Left renal cortex interstitium (tissue), 4 donors: ENCODE measurements at places on chromosomes 16 and 17.

DNA sequence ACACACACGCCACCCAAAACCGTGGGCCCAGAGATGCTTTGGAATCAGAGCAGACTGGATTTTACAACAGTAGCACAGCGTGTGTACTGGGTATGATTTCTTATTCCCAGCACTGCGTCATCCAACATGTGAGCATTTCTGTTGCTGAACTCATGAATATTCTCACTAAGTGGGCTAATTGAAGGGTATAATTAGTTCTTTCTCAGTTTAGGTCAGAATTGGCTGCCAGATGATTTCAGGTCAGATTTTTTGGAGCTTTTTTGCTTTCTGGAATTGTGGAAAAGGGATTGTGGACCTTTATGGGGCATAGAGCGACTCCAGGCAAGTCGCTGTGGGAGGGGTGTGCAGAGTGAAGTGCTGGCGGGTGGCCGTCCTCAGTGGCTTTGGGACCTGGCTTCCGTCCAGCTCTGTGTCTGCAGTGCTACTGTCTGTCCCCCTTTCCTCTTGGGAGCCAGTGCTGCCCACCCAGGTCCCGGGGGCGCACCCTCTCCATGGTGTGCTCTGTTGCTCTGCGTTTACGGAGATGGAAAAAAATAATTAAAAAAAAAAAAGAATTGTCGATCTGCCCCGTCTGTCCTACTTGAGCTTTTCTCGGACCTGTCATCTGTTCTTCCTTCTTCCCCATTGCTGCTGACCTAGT is 25.0 kb downstream of the FOXK2 start:
- DNase-seq, result no peak

GRCh38 chr17:58285422-58285810 is 4.7 kb upstream of the MPO start:
- no peak for DNase-seq

- no peak for DNase-seq
Measured at GRCh38 chr16:65455761-65456160, 333.9 kb upstream of the CDH11 start.

DNA sequence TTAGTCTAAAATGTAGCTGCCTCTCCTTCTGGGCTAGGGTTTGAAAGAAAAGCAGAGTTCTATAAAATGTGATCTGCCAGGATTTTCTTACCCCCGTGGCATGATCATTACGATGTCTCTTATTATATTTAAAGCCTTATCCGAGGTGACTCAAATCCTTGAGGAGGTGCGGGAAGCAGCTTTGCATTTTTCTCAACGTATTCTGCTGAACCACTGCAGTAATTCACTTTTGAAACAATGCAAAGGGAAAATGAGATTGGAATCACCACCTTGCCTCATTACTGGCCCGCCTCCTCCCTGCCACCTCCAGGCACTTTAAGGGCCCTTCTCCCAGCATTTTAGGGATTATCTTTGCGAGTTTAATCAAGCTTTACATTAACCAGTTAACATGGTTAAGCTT is 9.7 kb upstream of the NOG start:
- DNase-seq, result no peak

- no peak for DNase-seq
Measured at GRCh38 chr17:56639517-56639916, 46.0 kb downstream of the NOG start.

GRCh38 chr17:70187383-70187782 is 18.1 kb downstream of the KCNJ2 start:
- DNase-seq, result no peak

DNA sequence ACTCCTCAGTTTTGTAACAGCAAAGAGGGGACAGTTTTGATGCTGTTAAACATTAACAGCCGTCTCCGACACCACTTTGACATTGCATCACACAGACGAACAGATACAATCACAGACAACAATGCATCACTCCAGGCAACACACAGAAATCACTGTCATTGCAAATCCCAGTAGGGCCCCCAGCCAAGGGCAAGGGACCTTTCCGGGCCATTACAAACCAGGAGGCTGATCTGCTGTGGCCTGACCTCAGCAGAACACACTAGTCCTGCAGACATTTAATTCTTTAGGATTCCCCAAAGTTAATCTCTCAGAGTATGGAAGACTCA is 136.2 kb upstream of the RCVRN start:
- DNase-seq, result no peak

DNA sequence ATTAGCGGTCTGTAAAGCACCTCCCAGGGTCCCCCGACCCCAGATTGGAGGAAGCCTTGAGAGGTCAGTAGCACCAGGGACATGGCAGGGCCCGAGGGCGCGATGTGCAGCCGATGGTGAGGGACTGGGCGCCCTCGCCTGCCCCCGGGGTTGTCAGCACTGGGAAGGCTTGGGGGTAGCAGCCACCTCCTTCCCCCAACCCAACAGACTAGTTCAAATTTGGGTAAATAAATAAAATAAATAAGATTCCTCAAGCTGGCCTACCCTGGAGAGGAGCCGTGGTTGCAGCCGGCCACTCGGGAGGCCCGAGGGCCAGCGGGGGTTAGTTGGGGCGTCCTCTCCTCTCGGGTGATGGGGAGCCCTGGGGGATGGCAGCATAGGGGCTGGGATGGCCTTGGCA is 1.5 kb downstream of the C16orf92 start:
- DNase-seq, result no peak

DNA sequence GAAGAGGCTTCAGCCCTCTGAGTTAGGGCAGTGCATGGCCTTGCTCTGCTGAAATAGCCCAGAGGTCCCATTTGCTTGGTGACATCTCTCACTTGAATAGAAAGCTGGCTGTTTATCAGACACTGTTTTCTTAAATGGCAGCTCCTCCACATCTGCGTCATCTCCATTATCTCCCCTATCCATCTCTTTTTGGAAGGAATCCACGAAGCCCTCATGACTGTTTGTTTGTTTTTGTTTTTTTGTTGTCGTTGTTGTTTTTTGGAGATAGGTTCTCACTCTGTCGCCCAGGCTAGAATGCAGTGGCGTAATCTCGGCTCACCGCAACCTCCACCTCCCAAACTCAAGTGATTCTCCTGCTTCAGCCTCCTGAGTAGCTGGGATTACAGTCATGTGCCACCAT is 16.6 kb downstream of the NAA60 start:
- DNase-seq, result no peak

DNA sequence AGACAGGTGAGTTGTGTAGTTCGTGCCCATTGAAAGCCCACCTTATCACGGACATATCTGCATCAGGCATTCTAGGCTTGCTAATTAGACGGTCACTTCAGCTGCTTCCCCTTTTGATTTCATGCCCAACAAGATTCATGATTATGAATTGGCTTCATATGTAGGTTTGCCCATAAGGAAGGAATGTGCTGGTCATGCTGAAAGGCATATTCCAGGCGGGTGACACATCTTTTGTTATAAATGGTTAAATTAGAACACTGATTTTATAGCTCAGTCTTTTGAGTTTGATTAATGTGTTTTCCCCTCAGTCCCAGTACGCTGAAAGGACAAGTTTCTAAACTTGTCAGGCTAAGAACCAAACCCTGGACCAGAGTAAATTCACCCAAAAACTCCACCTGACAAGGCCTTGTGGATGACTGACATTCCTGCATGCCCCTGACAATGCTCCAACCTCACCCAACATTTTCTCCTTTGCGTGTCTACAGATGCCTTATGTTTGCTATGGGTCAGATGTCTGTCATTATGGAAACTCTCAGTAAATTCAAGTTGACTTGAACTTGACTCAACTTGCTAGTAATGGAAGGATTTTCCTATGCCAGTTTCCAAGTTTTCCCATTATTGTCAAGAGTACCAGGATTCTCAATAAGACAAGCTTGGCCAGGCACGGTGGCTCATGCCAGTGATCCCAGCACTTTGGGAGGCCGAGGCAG is 421.9 kb downstream of the PMP22 start:
- DNase-seq, result no peak

DNA sequence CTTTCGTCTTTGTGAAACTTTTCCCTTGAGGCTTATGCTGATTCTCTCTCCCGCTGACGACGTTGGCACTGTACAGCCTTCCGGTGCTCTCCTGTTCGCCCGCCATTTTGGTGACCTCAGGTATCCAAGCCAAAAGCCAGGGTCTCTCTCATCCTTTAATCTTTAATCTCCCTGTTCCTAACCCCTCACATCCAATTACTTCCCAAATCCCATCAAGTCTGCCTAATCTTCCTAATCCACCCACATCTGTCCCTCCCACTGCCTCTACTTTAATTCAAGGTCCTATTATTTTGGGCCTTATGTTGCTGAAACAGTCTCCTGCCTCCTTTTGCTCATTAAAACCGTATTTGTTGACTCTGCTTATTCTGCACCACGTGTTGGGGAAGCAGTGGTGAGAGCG is 7.3 kb downstream of the WRAP53 start:
- DNase-seq, result no peak
